ENCODE measurements at places on chromosomes 3 and 15.

GRCh38 chr3:23235264-23235663, 32.1 kb downstream of the UBE2E2 start:
- no peak for DNase-seq

GRCh38 chr15:40108061-40108854, 421 bp downstream of the BMF start:
- DNase-seq, result peak; percentile 51

DNA sequence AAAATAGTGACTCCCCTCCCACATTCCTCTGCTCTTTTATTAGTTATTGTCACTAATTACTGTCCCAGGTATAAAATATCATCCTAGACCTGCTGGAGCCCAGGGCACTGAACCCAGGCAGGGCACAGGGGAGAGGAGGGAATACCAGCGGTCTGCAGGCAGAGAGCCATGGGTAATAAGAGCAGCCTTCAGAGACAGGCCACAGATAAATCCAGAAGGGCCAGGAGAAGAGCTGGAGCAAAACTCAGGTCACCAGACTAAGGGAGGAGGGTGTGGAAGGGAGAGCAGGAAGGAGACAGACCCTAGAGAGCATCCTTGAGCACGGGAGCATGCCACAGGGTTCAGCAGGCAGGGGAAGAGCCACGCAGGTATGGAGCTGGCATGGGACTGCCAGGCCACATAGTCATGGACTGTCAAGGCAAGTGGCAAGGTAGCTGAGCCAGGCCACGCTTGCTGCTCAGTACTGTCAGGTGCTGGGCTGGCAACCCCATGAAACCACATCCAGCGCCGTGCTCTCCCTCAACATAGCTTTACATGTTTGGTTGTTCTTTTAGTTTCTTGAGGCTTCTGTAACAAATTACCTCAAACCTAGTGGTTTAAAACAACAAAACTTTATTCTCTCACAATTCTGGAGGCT, 15.6 kb upstream of the CAPN3 start:
- DNase-seq, result no peak

- no peak for DNase-seq
Observed at GRCh38 chr3:117743993-117744392, 1034.4 kb downstream of the TUSC7 start.

DNA sequence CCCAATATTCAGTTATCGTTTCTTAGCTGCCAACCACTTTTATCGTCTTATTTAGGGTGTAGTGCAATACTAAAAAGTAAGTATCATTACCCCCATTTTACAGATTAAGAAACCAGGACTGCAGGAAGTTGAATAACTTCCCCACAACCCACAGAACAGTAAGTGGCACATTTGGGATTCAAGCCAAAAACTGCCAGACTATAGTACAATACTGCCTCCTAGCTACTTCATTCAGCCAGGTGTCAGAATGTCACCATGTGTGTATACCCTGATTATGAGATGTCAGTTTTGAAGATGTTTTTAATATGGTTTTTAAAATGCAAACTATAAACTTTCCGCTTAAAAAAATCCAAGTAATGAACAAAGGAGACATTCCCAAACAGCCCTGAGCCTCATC, 74.2 kb upstream of the PROK2 start:
- peak; percentile 22 for DNase-seq

- DNase-seq, result no peak
Observed at GRCh38 chr3:168047190-168047795, 48.4 kb downstream of the GOLIM4 start.

GRCh38 chr3:87733671-87734367, 325.0 kb downstream of the CGGBP1 start:
- no peak for DNase-seq

- no peak for DNase-seq
Observed at GRCh38 chr3:60809857-60810610, 441.2 kb downstream of the FHIT start.

DNA sequence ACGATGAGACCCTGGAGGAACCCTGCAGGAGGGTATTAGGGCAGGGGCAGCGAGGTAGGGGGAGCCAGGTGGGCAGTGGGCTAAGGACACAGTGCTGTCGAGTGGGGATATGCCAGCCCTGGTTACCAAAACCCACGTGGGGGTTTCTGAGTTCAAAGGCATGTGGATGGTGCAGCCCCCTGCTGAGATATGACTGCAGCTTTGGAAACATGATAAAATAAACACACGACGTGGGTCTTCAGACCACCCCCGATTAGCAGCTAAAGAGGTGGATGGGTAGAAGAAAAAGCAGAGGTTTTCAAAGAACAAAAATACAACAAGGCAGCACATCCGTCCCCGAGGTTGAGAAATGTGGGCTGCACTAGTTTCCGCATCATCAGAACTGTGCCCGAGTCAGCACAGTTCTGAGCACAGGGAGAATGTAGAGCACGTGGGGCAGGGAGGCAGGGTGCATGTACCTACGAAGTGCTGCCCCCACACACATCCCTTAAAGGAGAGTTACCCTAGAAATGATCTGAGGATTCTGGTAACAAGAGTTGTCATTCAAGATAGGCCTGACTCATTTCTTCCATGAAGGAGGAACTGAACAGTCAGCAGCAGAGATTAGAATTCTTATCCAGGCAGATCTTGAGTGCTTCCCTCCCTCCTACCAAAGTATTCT, 121.3 kb downstream of the RPLP1 start:
- peak; percentile 86 for DNase-seq

GRCh38 chr3:128215800-128216495, 62.7 kb downstream of the EEFSEC start:
- DNase-seq, result no peak

- no peak for DNase-seq
Observed at GRCh38 chr15:55695432-55695831, 47.5 kb downstream of the PRTG start.

DNA sequence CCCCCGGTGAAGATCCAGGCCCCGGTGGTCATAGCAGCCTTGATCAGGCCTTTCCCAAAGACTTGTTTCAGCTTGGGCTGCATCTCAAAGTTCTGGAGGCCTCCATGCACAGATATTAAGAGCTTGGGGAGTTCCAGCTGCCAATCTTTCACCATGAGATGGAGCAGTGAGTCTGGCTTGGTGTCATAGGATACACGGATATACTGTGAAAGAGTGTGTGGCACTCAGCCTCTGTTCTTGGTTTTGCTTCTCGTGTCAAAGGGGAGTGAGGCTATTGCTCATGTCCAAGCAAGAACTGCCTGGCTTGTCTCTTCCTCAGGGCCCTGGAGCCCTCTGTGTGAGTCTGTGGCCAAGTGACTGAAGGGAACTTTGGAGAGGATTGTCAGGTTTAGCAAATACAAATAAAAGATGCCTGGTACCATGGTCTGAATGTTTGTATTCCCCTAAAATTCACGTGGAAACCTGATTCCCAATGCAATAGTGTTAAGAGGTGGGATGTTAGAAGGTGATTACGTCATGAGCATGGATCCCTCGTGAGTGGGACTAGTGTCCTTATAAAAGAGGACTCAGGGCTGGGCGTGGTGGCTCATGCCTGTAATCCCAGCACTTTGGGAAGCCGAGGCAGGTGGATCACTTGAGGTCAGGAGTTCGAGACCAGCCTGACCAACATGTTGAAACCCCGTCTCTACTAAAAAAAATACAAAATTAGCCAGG, 33.5 kb downstream of the TRPM1 start:
- no peak for DNase-seq

- DNase-seq, result no peak
Observed at GRCh38 chr3:197528190-197528589, 27.6 kb downstream of the BDH1 start.

DNA sequence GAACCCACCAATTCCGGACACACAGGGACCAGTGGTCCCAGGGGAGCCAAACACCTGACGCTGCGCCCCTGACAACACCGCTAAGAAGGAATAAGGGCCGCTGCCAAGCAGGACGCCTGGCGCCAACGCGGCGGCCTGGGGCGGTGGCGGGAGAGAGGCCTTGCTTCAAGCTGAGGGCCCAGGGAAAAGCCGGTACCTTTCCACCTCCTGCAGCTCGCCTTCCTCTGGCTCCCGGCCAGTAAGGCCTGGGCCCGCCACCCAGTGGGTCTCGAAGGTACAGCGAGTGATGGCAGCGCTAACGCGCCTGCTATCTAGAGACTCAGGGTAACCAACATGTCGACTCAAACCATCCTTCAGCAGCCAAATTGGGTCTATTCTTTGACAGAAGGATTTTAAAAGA, 1074.1 kb downstream of the SI start:
- DNase-seq, result no peak

- no peak for DNase-seq
Observed at GRCh38 chr3:43190670-43191069, 84.8 kb upstream of the POMGNT2 start.

DNA sequence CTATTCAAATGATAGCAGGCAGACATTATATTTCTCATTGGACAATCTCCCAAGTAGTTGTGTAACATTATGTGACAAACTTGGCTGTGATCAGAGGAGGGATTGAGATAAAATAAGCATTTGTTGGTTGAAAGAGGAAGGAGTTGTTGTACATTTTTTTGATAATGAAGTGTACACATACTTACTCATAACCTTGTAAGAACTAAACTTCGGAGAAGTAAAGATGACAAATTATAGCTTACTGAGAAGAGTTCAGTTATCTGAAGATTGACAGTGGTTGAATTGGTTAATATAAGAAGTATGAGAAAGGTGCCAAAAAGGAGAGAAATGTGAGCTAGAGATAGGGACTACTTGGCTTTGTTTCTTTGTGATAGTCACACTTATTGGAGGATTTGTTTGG, 32.6 kb downstream of the STT3B start:
- no peak for DNase-seq

- no peak for DNase-seq
Observed at GRCh38 chr15:36210426-36210825, 369.0 kb upstream of the CDIN1 start.

- DNase-seq, result no peak
Observed at GRCh38 chr3:77460326-77460725, 420.4 kb downstream of the ROBO2 start.

DNA sequence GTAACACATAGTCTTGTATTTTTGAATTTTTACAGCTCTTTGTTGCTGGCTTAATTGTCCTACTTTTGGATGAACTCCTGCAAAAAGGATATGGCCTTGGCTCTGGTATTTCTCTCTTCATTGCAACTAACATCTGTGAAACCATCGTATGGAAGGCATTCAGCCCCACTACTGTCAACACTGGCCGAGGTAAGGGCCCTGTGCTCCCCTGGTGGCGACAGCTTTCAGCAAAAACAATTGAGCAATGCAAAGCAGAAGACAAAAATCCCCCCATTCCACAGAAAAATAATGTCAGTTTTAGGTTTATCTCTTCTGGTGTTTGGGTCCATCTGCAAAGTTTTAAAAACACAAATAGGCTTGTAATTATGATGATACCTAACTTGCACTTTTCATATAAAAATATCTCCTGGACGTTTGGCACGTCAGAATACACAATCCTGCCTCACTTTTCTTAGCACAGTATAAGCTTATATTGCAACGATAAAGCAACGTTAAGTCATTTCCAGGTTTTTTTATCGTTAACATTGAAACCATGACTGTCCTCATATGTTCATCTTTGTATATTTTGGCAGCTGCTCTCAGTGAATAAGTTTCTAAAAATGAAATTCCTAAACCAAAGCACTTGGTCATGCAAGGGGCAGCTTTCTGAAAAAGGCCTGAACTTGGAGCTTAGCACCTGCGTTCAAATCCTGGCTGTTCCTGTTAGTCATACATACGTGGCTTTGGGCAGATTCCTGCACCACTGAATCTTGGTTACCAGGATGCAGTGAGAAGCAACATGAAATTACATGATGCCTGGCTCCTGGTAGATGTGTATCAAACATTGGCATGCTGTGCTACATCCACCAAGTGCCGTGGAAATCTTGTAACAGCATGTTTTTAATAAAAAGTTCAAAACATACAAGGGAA, 8.5 kb downstream of the SEC61A1 start:
- DNase-seq, result no peak

- DNase-seq, result peak; percentile 68
Observed at GRCh38 chr3:177358977-177359592, 161.8 kb upstream of the TBL1XR1 start.

- DNase-seq, result no peak
Observed at GRCh38 chr3:44762690-44763089, 1.1 kb downstream of the KIF15 start.

DNA sequence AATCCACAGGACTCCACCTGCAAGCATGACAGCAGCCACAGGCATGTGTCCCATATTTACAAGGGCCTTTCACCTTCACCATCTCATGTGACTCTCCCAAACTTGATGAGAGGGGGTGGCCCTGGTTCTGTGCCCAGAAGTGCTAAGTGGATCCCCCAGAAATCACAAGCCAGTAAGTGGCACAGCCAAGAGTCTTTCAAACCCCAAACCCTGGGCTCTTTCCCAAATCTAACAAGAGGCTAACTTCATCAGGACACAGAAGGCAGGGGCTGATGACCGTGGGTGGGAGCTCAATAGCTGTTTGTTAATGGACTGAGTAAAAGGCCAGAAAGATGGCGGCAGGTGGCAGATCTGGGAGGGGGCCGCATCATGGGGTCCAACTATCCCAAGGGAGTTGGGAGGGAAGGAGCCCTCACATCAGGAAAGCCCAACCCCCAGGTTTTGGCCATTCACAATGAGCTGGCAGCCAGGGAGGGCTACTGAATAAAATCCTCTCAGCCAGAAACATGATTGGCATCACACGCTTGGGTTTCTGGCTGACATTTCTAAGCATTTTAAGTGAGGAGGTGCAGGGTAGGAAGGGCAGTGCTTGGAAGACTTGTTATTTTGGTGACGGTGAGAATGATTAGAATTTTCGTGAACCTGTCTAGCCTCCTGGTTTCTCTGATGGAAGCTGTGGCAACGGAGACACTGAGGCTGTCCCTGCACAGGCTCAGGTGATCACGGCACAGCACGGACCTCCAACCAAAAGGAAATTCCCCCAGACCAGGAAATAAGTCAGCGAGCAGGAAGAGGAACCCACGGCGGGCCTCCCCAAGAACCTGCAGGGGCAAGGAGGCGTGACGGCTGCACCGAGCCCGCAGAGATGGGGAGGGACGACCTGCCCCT, 109.3 kb downstream of the OXNAD1 start:
- DNase-seq, result peak; percentile 55

DNA sequence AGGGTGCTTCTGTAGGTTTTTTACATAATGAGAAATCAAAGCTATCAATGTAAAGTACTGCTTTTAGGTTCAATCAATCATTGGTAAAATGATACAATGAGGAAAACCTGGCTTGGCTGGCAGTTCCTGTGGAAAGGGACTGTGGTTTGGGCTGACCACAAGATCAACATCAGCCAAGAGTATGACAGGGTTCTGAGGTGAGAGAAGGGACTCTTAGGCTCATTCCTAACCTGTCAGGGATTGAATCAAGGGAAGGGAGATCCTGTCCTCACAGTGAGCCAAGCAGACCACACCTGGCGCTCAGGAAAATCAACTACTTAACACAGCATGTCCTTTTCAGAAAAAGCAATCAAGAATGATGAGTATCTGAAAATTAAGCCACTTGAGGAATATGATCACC, 111.1 kb downstream of the MAGI1 start:
- DNase-seq, result no peak

DNA sequence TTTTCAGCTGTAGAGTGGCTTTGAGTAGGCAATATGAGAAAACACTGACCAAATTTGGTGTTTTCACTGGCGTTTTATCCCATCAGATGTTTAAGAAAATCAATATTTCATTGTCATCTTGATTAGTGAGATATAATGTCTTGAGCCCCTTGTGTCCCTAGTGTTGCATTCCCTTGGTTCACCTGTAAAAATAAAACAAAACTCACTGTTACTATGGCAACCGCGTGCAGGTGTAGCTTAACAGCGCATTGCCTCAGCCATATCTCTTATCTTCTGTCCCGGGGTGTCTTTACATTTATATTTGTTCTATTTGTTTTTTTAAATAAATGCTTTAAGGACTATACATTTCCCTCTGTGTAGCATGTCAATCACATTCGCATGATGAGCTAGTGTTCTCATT, 551.6 kb downstream of the ZIC1 start:
- DNase-seq, result no peak

- DNase-seq, result no peak
Observed at GRCh38 chr3:11480663-11481298, 162.9 kb downstream of the VGLL4 start.
